ENCODE measurements at places on chromosomes 3 and 15. TPM values are rescaled to one million over a fixed set of nuclear protein-coding genes. Genes with fewer than 3 reads are reported as not detected.

GPR15 gene
- total RNA-seq: not detected

SMAD6 gene
- total RNA-seq: 10.4 TPM

TTC23 gene
- total RNA-seq: 19.8 TPM

ROPN1 gene
- total RNA-seq: not detected

GOLGA6A gene
- 6.0 TPM for total RNA-seq

IRAK2 gene
- 0.71 TPM for total RNA-seq

AMOTL2 gene
- total RNA-seq: 76.9 TPM

GP9 gene
- not detected for total RNA-seq

PRR20G gene
- total RNA-seq: not detected

SPTBN5 gene
- 2.0 TPM for total RNA-seq

SECISBP2L gene
- 30.4 TPM for total RNA-seq

GOLIM4 gene
- 23.9 TPM for total RNA-seq

SCN5A gene
- total RNA-seq: 11.8 TPM

SLC12A8 gene
- 10.3 TPM for total RNA-seq

CCDC33 gene
- 5.6 TPM for total RNA-seq

FBXW12 gene
- 2.0 TPM for total RNA-seq

CILP gene
- not detected for total RNA-seq

ICE2 gene
- 84.3 TPM for total RNA-seq

GPR62 gene
- total RNA-seq: 0.46 TPM

CDCP1 gene
- 14.6 TPM for total RNA-seq

TMEM212 gene
- not detected for total RNA-seq

ZNF660 gene
- total RNA-seq: 7.8 TPM

LSAMP gene
- 3.6 TPM for total RNA-seq

SH3GL3 gene
- 8.0 TPM for total RNA-seq

NEIL1 gene
- 24.9 TPM for total RNA-seq

TM2D3 gene
- 23.1 TPM for total RNA-seq

EFHB gene
- 0.46 TPM for total RNA-seq

XCR1 gene
- 0.02 TPM for total RNA-seq

GAP43 gene
- 16.8 TPM for total RNA-seq

HGD gene
- total RNA-seq: 0.44 TPM

GUCA1C gene
- total RNA-seq: not detected

ARRDC4 gene
- 14.0 TPM for total RNA-seq

NAALADL2 gene
- 1.2 TPM for total RNA-seq

ZIC1 gene
- total RNA-seq: 30.3 TPM

CCDC66 gene
- total RNA-seq: 17.9 TPM

GASK1A gene
- total RNA-seq: 7.7 TPM

SYNM gene
- total RNA-seq: 2.2 TPM

RBP2 gene
- not detected for total RNA-seq

AADACL2 gene
- not detected for total RNA-seq

ATP13A4 gene
- total RNA-seq: 0.20 TPM
